ENCODE measurements at places on chromosomes 4 and X. TPM values are rescaled to one million over a fixed set of nuclear protein-coding genes. Genes with fewer than 3 reads are reported as not detected.

Gene GABRQ
- total RNA-seq: under 0.01 TPM

Gene BCORL1
- total RNA-seq: 2.0 TPM

Gene VCX3B
- not detected for total RNA-seq

Gene ODAM
- not detected for total RNA-seq

Gene PPBP
- total RNA-seq: not detected

Gene MTNR1A
- total RNA-seq: 0.32 TPM

Gene PTTG2
- total RNA-seq: 0.26 TPM

Gene GPRASP1
- 5.0 TPM for total RNA-seq

Gene MTMR8
- total RNA-seq: 1.7 TPM

Gene HSFX3
- not detected for total RNA-seq

Gene CXCL3
- 0.39 TPM for total RNA-seq

Gene NAP1L2
- total RNA-seq: 2.5 TPM

Gene RTL5
- total RNA-seq: 1.1 TPM

Gene AIFM1
- 16.1 TPM for total RNA-seq

Gene PLAC1
- total RNA-seq: not detected

Gene GC
- not detected for total RNA-seq

Gene CT45A3
- not detected for total RNA-seq

Gene LRP2BP
- total RNA-seq: 1.4 TPM

Gene PPA2
- 75.7 TPM for total RNA-seq

Gene RAB9B
- 2.1 TPM for total RNA-seq

Gene PDK3
- 67.9 TPM for total RNA-seq

Gene GAGE12H
- total RNA-seq: not detected

Gene SASH3
- not detected for total RNA-seq

Gene PCDH7
- total RNA-seq: not detected

Gene SOWAHD
- 0.32 TPM for total RNA-seq

Gene FDCSP
- total RNA-seq: not detected

Gene CITED1
- total RNA-seq: not detected

Gene SEC24B
- 26.9 TPM for total RNA-seq

Gene EMD
- 34.8 TPM for total RNA-seq

Gene FAT4
- total RNA-seq: 17.9 TPM

Gene TMEM255A
- total RNA-seq: 0.54 TPM

Gene GPAT3
- 0.26 TPM for total RNA-seq

Gene INTU
- total RNA-seq: 10.2 TPM

Gene BLTP1
- 138 TPM for total RNA-seq

Gene CT55
- not detected for total RNA-seq

Gene ELF2
- total RNA-seq: 62.4 TPM

Gene RBMXL3
- not detected for total RNA-seq

Gene IL2
- not detected for total RNA-seq

Gene MAGEB10
- total RNA-seq: not detected

Gene GPR50
- not detected for total RNA-seq
